T-helper 2 cell (primary cell): ENCODE measurements at places on chromosomes 3 and 15.

- peak; percentile 7 for DNase-seq
These were observed at the start of gene CFAP161 for GRCh38 chr15:81133782-81134461. Gene CFAP161 (plus strand): TSS chr15:81134270. CDS start chr15:81134330, 60 bp downstream.

- DNase-seq, result no peak
These were observed 115.6 kb upstream of the AGTR1 start for GRCh38 chr3:148582126-148582525.

GRCh38 chr15:34673241-34673640 is 81.6 kb downstream of the GJD2 start:
- no peak for DNase-seq

DNA sequence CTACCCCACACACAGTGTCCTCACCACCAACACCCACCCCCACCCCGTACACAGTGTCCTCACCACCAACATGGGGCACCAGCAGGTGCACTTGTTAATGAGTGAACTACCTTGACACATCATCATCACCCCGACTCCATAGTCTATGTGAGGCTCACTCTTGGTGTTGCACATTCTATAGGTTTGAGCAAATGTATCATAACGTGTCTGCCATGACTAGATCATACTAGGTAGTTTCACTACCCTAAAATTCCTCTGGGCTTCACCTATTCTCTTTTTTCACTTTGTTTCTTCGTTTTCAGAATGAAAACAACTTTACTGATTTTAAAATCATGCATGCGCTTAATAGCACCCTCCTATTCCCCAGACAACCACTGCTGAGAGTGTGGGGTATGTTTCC is 102.6 kb upstream of the SLC6A6 start:
- DNase-seq, result no peak

GRCh38 chr3:13260259-13261103 is 159.6 kb downstream of the NUP210 start:
- no peak for DNase-seq

DNA sequence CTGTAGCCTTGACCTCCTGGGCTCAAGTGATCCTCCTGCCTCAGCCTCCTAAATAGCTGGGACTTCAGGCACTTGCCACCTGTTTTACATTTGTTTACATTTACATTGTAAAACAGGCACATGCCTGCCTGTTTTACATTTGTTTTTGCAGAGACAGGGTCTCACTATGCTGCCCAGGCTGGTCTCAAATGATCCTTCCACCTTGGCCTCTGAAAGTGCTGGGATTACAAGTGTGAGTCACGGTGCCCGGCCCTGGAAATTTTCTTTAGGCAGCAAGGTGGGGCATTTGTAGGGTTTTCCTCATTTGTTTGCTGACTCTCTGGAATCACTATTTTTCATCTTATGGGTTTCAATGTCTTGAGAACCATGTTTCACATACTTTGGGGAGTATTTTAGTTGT is 25.0 kb downstream of the PIF1 start:
- DNase-seq, result no peak

GRCh38 chr15:56957812-56958406 is 39.5 kb downstream of the TCF12 start:
- no peak for DNase-seq

GRCh38 chr3:186432189-186432588 is 70.2 kb upstream of the DGKG start:
- no peak for DNase-seq

DNA sequence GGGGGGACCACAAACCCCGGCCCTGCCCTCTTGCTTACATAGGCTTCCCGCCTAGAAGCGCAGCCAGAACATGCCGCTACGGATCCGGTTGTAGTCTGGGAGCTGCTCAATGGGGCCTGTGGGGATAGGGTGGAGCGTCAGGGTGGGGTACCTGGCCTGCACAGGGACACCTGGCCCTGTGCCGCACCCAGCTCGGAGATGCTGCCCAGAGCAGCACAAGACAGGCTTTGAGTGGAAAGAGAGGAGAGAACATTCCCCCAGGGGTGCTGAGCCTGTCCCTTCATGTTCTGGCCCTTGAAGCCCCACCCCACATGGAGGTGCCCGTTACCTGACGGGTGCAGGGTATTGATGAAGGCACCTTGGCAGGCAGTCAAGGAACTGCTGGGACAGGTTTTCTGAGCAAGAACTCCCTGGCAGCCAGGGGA is 4.0 kb upstream of the COL7A1 start:
- DNase-seq, result no peak

DNA sequence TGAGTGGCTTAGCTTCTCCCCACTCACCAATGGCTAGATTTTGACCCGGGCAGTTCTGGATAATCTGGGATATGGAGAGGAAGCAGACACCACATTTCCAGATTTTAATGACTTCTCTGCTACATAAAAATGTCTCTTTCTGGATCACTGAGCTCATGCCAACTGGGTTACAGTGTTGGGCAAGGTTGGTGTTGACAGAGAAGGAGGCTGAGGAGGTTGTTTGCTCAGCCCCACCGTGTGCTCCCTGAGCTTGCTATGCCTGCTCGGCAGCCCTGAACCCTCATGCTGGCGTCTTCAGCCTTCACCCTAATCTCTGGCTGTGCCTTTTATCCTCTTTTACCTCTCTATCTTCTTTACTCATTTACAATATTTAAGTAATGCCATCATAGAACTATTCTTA is 53.0 kb upstream of the KPNA4 start:
- no peak for DNase-seq

DNA sequence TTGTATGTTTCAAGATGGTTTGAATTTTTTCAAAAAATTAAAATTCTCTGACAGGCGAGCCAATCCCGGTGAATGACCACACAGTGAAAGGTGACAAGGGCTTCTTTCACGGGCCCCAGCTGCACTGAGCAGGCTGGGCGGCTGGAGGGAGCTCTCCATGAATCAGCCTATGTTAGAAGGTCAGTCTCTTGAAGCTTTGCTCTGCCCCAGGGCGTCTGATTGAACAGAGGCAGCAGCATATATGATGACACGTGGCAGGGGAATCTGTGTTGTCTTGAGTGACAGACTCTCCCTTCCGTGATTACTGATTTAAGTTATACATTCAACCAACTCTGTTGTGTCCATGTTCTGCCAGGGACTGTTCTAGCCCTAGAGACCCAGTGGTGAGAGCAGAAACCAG is 51.5 kb downstream of the ISG20 start:
- DNase-seq, result no peak

DNA sequence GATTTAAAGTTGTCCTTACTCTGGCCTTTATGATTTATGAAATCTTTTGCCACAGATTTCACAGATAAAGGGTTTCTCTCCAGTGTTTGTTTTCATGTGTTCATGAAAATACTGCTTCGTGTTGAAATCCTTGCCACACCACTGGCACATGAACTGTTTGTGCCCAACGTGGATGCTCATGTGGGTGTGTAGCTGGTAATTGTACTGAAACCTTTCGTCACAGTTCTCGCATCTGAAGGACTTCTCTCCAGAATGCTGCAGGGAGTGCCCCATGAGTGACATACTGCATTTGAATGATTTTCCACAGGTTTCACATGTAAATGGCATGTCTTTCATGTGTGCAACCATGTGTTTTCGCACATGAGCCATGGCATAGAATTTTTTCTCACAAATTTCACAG is 111.9 kb downstream of the DOCK3 start:
- DNase-seq, result no peak

DNA sequence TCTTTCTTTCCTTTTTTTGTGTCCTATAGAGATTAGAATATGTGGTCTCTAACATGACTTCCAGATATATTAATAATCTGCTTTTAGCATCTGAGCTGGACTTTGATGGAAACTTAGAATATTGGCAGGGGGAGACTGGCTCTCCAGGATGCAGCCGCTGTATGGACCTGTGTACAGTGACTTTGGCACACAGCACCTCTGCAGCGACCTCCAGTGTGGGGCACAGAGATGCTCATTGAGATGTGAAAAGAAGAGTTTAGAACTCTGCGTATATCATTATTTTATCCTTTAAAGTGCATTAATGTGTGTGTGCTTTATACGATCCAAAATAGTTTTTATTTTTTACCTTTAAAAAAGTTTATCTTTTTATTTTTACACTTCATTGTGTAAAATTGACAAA is 18.3 kb downstream of the CFAP161 start:
- DNase-seq, result no peak

DNA sequence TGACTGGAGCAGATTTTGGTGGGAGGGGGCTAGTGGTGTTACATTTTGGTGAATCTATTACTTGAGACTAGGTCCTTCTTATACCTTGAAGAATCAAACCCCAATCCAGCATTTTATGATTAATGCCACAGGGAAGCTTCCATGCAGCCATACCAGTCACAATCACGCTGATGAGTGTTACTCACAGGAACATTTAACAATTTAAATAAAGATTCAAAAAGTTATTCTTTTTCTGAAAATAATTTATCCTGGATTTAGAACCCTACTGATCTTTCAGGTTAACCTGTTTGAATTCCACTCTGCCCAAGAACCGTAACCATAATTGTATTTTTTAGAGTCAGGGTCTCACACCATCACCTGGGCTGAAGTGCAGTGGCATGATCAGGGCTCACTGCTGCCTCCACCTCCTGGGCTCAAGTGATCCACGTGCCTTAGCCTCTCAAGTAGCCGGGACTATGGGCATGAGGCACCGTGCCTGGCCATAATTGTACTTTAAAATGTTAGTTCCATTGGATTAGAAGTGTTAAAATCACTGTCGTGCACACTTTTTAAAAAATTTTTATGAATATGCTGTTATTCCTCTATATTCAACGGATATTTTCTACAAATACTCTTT is 929 bp upstream of the MTMR10 start:
- DNase-seq, result no peak

GRCh38 chr3:81063896-81064295 is 697.5 kb downstream of the GBE1 start:
- DNase-seq, result no peak

DNA sequence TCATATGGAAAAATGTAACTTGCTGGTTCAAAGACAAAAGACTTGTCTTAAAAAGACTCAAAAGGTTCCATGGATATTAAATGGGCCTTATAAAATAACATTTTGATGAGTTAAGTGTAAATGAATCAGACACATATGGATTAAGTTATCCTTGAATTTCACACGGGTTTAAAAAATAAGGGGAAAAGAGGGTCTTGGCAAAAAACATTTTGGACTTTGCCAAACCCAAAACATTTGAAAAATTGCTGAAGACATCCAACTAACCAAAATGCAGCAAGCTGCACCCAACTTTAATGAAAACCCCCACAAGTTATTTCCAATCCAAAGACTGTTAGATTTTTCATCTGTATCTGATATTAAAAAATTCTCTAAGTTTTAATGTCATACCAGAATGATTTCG is 200.7 kb downstream of the MEIS2 start:
- no peak for DNase-seq
